ENCODE measurements at places on chromosomes 4 and X. TPM values are rescaled to one million over a fixed set of nuclear protein-coding genes. Genes with fewer than 3 reads are reported as not detected.
A peak's percentile ranks its signal among the peaks of the same experiment; 100 is the strongest.

LDOC1 gene
- 21.7 TPM for polyA plus RNA-seq

GRCh38 chrX:41412261-41413081, 34.7 kb upstream of the NYX start:
- no peak for DNase-seq

- DNase-seq = peak; percentile 94
Measured at GRCh38 chr4:106914223-106914622, 121.9 kb downstream of the DKK2 start.

LINC00632 gene
- polyA plus RNA-seq = 0.57 TPM

PCYT1B gene
- polyA plus RNA-seq = 0.35 TPM

DNA sequence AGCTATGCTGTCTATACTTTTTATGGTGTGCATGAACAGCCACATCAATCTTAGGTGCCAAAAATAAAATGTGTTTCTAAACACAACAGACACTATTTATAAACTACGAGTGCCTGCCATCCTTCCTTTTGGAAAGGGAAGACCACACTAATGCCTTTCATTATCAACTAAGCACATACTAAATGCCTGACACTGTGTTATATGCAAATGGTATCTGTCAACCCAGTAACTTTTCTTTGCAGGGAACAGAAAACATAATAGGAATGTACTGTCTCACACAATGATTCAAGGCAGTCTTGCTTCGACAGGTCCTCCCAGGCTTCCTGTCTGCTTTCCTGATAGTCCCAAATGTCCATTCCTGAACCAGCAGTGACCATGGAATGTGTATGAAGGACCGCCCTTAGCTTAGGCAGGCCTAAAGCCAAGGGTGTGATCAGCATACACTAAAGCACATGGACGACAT, 43.8 kb downstream of the ADGRA3 start:
- DNase-seq = peak; percentile 53

UGT2A1 gene
- 0.13 TPM for polyA plus RNA-seq

- DNase-seq = no peak
Measured at GRCh38 chr4:182179105-182179504, 64.1 kb upstream of the TENM3 start.

- no peak for DNase-seq
Measured at GRCh38 chrX:123745511-123745910, 12.7 kb upstream of the THOC2 start.

- no peak for DNase-seq
Measured at GRCh38 chrX:71000139-71000538, 68.0 kb downstream of the SNX12 start.

CT45A10 gene
- not detected for polyA plus RNA-seq

- no peak for DNase-seq
Measured at GRCh38 chrX:137401092-137401491, 164.8 kb upstream of the ZIC3 start.

CDKL5 gene
- 3.4 TPM for polyA plus RNA-seq

DNA sequence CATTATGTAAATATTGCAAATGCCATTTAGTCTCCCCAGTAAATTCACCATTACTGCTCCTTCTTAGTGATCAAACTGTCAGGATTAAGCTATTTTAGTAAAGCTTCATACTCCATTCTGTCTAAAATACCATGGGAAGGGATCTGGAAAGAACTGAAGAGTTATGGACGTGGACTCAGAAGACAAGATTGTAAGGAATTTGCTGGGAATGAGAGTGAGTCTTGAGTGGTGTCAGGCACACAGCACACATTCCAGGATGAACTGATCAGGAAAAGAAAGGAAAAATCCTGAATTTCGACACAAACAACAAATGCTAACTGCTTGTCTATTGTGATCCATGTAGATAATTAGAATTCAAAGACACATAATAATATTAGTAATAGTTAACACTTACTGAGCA, 311.0 kb downstream of the CENPC start:
- no peak for DNase-seq

FUNDC1 gene
- polyA plus RNA-seq = 16.0 TPM

SLITRK4 gene
- polyA plus RNA-seq = 0.14 TPM

MYL5 gene
- polyA plus RNA-seq = 15.2 TPM

UGT2B17 gene
- 0.33 TPM for polyA plus RNA-seq

DNA sequence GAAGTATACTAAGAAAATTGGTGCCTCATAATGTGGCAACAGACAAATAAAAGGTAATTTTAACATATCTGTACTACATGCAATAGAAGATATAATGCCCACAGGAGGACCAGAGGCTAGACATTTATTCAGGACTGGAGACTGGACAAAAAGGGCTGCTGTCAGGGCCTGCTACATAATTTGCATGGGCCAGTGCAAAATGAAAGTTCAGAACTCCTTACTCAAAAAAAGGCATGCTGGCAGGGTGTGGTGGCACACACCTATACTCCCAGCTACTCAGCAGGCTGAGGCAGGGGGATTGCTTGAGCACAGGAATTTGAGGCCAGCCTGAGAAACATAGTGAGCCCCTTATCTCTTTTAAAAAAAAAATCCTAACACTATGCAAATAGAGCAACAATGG, 12.4 kb upstream of the MAOA start:
- no peak for DNase-seq

DNA sequence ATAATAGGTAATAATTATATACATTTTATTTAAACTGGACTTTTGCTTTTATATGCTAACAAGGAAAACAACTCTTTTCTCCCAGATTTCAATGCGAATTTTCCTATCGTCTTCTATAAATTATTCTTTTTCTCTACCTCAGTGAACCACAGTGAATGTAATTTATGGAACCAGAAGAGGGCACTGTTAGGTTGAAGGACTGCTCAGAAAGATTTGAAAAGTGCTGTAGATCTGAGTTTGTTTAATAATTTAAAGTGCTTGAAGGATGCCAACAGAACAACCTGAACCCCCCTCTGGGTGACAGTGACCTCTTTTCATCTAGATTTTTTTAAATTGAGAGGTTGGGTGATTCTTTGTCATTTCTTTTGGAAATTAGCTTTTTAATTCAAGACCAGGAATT, 54.9 kb downstream of the PHOX2B start:
- DNase-seq = peak; percentile 47

GRCh38 chr4:153781717-153782416, 7.0 kb downstream of the SFRP2 start:
- DNase-seq = peak; percentile 70

GRCh38 chrX:107700317-107700774, 72.0 kb downstream of the PRPS1 start:
- DNase-seq = peak; percentile 24

GRCh38 chrX:136879001-136879687, 1.4 kb downstream of the RBMX start:
- DNase-seq = no peak

- peak; percentile 58 for DNase-seq
Measured at GRCh38 chrX:12901486-12901885, 4.9 kb upstream of the TLR8 start.

Measured in lung (tissue), 17 donors.